Amygdala (tissue), 56 donors: ENCODE measurements at places on chromosomes 6 and 20.

DNA sequence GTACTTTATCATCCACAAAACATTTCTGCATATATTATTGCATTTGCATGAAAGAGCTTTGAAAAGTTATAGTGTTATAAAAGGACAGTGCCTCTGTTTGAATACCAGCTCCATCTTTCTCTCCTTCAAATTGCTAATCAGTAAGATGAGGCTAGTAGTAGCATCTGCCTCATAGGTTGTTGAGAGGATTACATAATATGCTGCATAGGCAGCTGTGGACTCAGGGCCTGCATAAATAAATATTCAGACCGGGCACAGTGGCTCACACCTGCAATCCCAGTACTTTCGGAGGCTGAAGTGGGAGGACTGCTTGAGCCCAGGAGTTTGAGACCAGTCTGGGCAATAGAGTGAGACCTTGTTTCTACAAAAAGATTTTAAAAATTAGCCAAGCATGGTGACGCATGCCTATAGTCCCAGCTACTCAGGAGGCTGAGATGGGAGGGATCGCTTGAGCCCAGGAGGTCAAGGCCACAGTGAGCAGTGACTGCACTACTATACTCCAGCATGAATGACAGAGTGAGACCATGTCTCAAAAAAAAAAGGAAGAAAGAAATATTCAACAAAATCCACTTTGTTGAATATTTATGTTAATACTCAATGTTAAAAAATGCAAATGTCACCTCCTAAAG, 18.3 kb upstream of the SEC63 start:
- DNase-seq = no peak

DNA sequence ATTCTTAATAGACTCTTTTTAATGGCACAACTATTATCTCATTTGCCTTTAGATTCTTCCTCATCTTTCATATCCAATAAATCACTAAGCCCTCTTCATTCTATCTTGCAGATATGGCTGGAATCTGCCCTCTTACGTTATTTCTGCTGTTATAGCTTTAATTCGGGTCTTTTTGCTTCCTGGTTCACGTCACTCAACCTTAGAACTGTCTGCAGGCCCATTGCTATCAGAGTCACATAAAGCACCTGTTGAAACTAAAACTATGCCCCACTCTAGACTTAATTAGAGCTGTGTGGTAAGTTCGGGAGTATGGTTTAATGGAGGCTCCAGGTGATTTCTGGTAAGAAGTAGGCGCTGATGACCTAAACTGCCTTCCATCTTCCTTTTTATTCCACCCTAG, 988 bp downstream of the QRSL1 start:
- DNase-seq = no peak

- no peak for DNase-seq
Measured at GRCh38 chr20:50750145-50750671, 18.8 kb downstream of the PARD6B start.

DNA sequence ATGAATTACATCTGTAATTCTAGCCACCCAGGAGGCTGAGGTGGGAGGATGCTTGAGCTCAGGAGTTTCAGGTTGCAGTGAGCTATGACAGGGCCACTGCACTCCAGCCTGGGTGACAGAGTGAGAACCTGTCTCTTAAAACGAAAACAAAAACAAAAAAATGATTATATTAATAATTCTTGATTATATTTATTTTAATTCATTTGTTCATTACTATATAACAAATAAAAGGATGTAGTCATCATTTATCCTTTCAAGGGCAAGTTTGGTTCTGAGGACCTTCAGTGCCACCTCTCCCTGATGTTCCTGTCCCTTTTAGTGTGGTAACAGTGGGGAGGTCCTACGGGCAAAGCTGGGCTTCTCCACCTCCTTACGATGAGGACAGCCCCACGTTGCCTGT, 167.1 kb upstream of the SCGN start:
- no peak for DNase-seq

DNA sequence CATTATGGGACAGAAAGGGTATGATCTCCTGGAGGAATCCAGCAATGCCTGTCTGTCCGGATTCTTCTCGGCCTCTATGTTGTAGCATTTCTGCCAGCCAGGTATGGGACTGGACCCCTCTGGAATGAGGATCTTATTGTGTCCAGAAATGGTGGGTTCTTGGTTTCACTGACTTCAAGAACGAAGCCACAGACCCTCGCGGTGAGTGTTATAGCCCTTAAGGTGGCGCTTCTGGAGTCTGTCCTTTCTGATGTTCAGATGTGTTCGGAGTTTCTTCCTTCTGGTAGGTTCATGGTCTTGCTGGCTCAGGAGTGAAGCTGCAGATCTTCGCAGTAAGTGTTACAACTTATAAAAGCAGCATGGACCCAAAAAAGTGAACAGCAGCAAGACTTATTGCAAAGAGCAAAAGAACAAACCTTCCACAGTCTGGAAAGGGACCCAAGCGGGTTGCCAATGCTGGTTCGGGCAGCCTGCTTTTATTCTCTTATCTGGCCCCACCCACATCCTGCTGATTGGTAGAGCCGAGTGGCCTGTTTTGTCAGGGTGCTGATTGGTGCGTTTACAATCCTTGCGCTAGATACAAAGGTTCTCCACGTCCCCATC, 62.3 kb upstream of the IER3 start:
- no peak for DNase-seq
